Chondrocyte (in vitro differentiated cells): ENCODE measurements at places on chromosomes 3 and 15. TPM values are rescaled to one million over a fixed set of nuclear protein-coding genes. Genes with fewer than 3 reads are reported as not detected.

Gene FBXL2
- 22.2 to 25.2 TPM (median 24.4 TPM) in 3 replicates for total RNA-seq

DNA sequence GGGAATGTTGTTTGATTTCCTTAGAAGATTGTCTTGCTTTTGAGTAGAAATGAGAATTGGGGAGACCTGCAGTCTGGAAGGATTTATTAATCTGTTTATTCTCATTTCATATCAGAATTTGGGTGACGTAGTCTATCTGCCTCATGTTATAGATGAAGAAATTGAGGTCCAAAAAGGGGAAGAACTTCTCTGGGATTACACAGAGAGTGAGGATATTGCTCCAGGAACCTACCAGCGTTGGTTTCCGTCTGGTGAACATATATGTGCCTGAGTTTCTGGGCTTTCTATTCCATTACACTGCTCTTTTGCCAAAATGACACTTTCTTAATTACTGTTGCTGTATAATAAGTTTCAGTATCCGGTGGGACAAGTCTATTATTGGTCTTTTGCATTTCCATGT, 51.8 kb downstream of the CTDSPL start:
- DNase-seq, result no peak

- DNase-seq, result no peak
Measured at GRCh38 chr15:50968353-50968752, 59.9 kb downstream of the AP4E1 start.

GRCh38 chr15:92625251-92625980, 30.2 kb downstream of the FAM174B start:
- no peak for DNase-seq

GRCh38 chr3:24023197-24023596, 78.1 kb downstream of the NR1D2 start:
- DNase-seq, result no peak

Gene GOLGA6D
- 0.15 TPM in 1 of 3 replicates, not detected in the others for total RNA-seq

Gene DPPA2
- total RNA-seq, result not detected in 3 replicates

Gene KCNAB1
- total RNA-seq, result 3.0 to 3.4 TPM (median 3.3 TPM) in 3 replicates

Gene GOLGA8J
- total RNA-seq, result not detected in 3 replicates

Gene THPO
- not detected in 3 replicates for total RNA-seq

Gene ATXN7
- 19.1 to 20.6 TPM (median 19.5 TPM) in 3 replicates for total RNA-seq

DNA sequence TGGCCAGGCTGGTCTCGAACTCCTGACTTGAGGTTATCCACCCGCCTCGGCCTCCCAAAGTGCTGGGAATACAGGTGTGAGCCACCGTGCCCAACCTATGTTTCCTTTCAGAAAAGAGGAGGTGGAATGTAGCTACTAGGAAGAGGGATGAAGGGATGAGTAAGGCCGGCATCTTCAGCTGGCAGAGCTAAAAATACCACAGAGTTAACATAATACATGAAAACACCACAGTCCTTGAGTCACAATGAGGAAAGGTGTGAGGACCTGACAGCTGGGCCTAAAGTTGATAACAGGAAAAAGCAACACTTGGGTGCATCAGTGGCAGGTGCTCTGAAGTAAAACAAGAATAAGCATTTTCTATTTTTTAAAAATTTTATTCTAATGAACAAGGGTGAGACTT, 392.2 kb downstream of the DIPK2A start:
- no peak for DNase-seq

Gene NANOGP8
- not detected in 3 replicates for total RNA-seq

- no peak for DNase-seq
Measured at GRCh38 chr3:14319654-14320182, 82.7 kb upstream of the SLC6A6 start.

DNA sequence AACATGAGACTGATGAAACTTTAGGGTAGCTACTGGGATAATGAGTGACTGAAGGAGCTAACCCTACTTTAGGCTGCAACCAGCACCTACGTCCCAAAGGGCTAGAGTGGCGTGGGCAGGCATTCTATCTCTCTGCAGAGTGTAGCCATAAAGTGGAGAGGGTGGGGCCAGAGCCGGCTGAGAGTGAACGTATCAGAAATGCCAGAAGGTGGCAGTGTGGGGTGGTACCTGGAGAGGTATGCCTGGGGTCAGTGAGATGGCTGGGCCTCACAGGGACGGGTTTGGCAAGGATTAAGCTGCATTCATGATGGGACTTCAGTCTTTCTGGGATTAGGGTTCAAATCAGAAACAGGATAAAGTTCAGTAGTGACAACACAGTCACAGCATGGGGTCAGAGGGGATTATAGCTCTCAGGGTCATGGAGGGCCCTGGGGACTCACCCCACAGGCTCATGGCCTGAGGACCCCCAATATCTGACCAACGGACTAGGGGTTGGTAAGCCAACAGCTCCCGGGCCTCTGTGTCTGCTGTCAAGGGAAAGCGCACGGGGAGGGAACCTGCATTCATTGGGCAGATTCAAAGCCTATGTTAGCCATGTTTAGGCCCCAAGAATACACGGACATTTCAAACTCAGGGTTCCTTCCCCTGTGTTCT, 86.5 kb upstream of the FOXB1 start:
- DNase-seq, result no peak

GRCh38 chr3:49689046-49689907, at the start of the genes MST1 and RNF123:
MST1 (minus strand) TSS chr3:49689474; CDS start chr3:49688691, 783 bp downstream.
RNF123 (plus strand) TSS chr3:49689557; CDS start chr3:49691166, 1,609 bp downstream.
- DNase-seq, result no peak

Gene RTP1
- not detected in 3 replicates for total RNA-seq

Gene UPK1B
- total RNA-seq, result not detected in 3 replicates

DNA sequence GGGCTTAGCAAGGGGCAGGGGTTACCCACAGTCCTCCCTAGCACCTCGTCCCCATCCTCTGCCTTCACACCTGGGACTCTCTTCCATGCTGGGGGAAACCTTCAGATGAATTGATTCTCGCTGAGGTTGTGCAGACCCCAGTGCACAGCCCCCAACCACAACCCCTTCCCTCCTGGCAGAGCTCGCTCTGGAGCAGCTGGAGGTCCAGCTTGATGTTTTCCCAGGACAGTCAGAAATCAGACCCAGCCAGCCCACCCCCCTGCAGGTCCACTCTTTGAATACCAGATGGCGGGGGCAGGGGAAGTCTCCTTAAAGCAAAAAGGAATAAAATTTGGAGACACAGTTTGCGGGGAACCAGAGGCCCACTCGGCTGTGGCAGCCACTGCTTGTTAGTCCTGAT, 234.4 kb downstream of the XXYLT1 start:
- DNase-seq, result no peak

- DNase-seq, result no peak
Measured at GRCh38 chr3:142597906-142598305, 1.7 kb downstream of the PLS1 start.

Gene GABRA5
- total RNA-seq, result 0.30 to 0.46 TPM in 2 of 3 replicates, not detected in the other

Gene XIRP1
- total RNA-seq, result 0.10 TPM in 2 of 3 replicates, not detected in the other

Gene STAC
- 0.07 TPM in 1 of 3 replicates, not detected in the others for total RNA-seq

- DNase-seq, result no peak
Measured at GRCh38 chr3:58564054-58564453, 13.1 kb downstream of the FAM107A start.

DNA sequence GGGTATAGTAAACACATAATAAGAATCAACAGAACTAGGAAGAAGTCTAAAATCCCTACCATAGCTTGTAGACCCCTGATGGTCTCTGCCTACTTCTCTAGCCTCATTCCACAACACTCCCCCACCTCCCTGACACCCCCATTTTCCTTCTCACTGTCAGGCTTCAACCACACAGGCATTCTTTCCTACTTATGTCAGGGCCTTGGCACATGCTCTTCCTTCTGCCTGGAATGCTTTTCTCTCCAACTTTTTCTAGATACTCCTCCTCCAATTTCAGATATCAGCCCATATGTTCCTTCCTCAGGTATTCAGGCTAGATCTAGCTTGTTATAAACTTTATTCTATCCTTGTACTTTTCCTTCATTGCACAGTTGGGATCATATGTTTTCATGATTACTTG, 106.0 kb upstream of the MRPL3 start:
- DNase-seq, result no peak

Gene ATP10A
- 160 to 190 TPM (median 163 TPM) in 3 replicates for total RNA-seq

Gene TMCO5A
- total RNA-seq, result not detected in 3 replicates

GRCh38 chr3:129504471-129505100, 23.9 kb upstream of the RHO start:
- no peak for DNase-seq

Gene PATL2
- not detected in 3 replicates for total RNA-seq

Gene CA12
- total RNA-seq, result 6.7 to 7.9 TPM (median 6.9 TPM) in 3 replicates

Gene SRGAP3
- 0.99 to 3.0 TPM (median 2.5 TPM) in 3 replicates for total RNA-seq

Gene CACNA2D3
- not detected in 3 replicates for total RNA-seq

DNA sequence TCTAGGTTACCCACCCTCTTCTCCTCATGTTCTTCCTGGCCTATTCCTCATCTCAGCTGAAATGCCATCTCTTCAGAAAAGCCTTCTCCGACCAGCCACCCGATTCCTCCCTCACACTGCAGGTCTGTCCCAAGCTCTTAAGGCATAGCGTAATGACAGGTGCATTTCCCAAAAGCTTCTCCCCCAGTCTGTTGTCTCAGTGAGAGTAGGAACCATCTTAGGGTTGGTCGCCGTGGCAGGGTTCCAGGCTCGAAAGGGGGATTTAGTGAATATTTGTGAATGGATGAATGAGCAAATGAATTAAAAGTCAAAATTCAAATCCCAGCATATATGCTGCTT, 78.6 kb downstream of the TOP2B start:
- DNase-seq, result no peak

GRCh38 chr3:10463533-10464434, 41.6 kb downstream of the ATP2B2 start:
- peak; percentile 87 for DNase-seq

Gene C3orf38
- 25.4 to 28.6 TPM (median 27.0 TPM) in 3 replicates for total RNA-seq

- no peak for DNase-seq
Measured at GRCh38 chr3:20743553-20744321, 557.7 kb upstream of the SGO1 start.

Gene SKOR1
- total RNA-seq, result 0.15 to 0.27 TPM (median 0.22 TPM) in 3 replicates

- no peak for DNase-seq
Measured at GRCh38 chr15:64333986-64334929, 21.7 kb downstream of the CSNK1G1 start.

Gene CEMIP
- 138 to 146 TPM (median 143 TPM) in 3 replicates for total RNA-seq

DNA sequence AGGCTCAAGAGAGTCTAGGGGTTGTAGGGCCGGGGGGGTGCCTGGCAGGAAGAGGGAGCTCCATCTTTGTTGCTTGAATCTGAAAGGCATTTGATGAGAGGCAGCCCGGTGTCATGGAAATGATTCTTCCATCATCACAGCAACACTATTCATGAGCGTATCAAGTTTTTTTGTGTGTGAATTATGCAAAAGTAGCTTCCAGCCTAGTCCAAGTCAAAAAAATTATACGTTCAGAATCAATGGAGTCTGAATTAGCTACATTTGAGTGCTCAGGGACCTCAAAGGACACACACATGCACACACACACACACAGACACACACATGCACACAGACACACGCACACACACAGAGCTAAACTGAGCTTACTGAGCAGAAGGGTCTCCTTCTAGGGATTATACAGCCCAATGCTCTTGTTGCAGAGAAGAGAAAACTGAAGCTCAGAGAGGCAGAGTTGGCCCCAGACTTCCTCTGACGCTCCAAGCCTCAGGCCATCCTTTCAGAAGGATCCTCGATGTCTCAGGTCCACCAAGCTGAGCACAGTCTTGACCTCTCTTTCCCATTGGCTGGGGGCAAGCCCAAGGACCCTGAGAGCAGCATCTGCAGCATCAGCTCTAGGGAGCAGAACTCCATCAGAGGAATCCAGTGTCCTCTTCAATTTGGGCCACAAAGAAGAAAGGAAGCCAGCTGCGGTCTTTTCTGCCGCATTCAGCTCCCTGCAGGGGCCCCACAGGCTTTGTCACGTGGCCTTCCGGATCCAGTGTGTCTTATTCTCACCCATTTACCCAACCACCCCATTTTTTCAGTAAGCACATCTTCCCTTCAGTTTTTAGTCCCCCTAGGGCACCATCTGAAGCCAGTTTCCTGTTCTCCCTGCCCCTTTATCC, 228.0 kb downstream of the UACA start:
- DNase-seq, result no peak

- no peak for DNase-seq
Measured at GRCh38 chr3:29759411-29760225, 478.7 kb downstream of the RBMS3 start.

DNA sequence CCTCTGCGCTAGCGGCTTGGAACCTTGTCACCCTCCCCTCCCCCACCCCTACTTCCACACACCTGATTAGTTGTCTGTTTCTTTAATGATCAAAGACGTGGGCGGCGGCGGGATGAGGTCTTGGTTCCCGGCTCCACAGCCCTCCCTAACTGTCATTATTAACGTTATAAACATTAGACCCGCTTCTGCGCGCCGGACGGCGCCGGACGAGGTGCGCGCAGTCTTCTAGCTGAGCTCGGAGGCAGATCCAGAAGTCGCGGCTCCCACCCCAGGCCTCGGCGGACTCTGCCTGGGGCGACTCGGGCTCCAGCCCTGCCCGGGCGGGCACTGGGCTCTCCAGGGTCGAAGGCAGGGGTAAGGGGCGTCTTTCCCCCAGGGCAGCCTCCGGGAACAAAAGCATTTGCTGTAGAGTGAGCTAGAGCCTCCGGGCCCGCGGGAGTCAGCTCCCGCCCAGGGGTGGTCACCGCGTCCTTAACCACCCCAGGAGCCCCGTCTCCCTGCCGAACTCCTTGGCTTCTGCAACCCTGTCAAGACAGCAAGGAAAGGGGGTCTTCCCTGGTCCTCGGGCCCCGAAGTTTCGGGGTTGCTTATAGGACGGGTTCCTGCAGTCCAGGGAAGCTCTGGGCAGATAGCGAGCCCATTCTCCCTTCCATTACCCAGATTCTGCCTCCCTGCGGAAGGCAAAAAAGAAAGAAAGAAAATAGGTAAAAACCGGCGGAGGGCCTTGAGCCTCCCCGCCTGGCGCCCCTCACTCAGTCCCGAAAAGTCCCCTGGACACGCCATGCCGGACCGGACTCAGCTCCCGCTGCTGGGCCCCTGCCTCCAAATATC, 2.2 kb upstream of the ISLR2 start:
- DNase-seq, result no peak
